ENCODE measurements at places on chromosomes 12 and 14.

DNA sequence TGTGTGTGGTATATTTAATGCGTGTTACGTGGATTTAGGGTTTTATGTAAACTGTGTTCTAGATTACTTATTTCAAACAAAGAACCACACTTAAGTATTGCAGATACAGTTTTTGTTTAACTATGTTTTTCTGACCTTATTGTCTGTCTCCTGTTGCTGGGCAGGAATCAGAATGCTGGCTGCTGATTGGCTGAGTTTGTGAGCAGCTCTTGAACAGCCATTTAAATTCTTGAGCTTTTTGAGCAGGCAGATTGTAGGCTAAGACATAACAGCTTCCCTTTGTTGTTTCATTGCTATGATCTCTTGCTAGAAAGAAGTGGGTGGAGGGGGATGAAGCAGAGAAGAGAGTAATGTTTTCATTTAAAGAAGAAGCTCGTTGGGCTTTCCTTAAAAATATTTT lies 52.2 kb downstream of the ATF7IP start:
- DNase-seq: peak; percentile 64

DNA sequence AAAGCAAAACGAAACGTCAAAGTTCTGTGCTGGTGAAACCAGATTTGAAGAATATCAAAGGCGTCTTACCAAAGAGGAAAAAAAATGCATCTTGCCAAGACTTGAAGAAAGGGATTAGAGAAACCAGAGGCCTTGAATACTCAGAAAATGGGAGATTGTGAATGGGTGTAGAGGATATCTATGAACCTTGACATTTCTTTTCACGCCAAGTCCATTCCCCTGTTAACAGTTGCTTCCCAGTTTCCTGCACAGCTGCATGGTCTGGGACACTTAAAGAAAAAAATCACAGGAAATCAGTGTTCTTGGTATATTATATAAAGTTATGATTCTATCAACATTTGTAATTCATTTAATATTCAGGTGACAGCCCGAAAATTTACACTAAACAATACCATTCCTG lies 1.4 kb upstream of the GTF2A1 start:
- no peak for DNase-seq

- DNase-seq: peak; percentile 60
These were observed 21.4 kb upstream of the NCOR2 start for GRCh38 chr12:124588751-124589267.

DNA sequence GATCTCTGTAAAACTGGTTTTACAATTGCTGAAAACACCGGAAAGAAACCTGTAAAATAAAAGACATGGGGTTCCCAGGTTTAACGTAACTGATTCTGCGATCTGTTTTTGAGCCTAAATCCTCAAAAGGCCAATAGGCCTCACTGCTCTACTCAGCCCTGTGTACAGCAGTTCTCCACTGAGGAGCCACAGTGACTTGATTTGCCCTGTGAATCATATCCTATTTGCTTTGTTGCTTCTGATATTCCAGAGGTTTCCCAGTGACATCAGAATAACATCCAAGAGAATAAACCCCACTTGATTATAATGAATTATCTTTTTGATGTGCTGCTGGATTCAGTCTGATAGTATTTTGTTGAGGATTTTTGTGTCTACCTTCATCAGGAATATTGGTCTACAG lies 27.5 kb downstream of the MDM1 start:
- DNase-seq: no peak

DNA sequence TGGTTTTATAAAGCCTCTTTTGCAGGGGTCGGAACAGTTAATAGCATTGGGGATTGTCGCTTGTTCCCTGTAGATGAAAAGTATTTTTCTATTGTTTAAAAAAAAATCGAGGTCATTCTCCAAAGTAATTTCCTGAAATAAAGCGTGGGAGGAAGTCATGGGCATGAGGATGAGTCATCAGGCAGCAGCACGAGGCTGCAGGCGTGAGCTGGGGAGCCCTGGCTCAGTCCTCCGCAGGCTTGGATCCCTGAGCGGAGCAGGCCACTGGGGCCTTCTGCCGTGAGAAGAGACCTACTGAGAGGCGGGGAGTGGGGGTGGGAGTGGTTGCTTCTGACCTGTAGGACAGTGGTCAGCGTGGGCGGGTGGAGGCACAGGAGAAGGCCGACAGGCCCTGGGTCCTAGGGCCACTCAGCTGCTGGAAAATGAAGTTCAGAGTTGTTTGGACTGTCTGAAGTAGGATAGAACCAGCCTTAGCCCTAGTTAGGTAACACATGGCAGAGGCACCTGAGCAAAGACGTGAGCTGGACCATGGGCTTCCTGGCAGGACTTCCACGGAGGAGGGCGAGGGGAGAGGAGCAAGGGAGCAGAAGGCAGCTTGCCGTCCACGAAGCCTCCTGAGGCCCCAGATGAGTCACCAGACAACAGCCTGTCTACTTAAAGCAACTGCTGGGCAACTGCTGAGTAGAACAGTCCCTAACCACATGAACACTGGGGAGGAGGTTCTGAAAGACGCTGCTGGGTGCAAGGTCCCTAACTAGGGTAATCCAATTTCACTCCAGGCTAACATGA lies 21.1 kb upstream of the LGALS3 start:
- DNase-seq: peak; percentile 44

GRCh38 chr12:76445462-76445861 lies 97.2 kb upstream of the BBS10 start:
- DNase-seq: no peak

DNA sequence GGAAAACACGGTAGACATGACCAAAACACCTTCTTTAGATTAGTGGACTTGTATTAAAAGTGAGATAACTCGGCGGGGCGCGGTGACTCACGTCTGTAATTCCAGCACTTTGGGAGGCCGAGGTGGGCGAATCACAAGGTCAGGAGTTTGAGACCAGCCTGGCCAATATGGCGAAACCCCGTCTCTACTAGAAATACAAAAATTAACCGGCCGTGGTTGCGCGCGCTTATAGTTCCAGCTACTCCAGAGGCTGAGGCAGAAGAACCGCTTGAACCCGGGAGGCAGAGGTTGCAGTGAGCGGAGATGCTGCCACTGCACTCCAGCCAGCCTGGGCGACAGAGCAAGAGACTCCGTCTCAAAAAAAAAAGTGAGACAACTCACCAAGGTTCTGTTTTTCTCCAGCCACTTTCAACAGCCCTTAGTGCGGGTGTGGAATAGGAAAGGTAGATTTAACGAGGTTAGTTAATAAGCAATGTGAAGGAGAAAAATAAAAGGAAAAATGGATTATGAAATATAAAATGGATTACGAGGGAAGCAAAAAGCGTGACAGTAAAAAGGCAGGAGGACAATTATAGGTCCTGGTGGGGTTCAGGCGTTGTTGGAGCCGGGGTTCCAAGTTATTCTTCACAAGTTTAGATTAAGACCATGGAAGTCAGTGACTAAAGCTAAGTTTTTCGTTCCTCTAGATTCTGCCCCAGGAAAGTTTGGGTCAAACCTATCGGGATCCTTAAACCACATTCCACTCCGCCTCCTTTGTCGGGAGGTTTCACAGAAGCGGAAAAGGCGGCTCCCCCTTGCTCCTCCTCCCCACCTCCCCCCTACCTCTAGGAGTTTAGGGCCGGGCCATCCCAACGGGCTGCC lies 534 bp downstream of the PPP2R3C start:
- DNase-seq: peak; percentile 5

DNA sequence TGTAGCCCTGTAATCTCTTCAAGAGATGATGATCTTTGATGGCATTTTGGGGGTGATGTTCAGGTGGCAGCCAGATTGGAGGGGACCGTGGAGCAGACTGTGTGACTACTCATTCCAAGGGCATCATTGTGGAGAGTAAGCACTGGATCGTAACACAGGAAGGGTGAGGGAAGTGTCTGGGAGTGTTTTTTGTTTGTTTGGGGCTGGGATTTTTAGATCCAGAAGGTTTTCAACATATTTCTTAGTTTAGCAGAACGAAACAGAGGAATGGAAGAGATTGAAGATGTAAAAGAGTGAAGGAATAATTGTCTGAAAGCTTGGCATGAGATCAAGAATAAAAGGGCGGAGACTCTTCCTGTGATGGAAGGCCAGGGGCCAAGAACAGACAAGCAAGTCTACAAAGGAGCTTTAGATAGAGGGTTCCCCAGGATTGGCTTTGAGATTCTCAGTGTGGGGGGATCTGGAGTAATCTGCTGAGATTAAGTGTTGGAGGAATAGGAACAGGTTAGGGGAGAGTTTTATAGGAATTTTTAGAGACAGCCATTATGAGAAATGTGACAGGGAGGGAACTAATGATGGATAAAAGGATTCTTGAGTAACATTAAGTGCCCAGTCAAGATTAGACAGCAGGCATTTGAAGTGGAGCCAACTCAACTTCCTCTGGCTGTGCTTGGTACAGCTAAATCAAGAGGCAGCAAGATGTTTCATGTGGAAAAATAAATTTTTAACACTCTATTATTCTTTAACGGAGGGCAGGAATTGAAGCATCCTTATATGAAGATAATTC lies 79.7 kb upstream of the REP15 start:
- no peak for DNase-seq

DNA sequence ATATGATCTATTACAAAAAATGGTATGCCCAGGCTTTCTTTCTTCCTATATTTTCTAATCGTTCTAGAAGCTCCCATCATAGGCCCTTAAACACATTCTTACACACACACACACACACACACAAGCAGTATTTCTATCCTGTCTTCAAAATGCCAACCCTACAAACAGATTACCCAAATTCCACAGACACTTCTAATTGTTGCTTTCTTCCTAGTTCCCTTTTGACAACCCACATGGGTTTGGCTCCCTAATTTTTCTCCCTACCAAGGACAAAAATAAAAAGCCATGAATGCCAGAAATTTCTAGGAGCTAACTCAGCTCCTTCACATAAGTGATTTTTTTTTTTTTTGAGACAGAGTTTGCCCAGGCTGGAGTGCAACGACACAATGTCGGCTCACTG lies 60.3 kb upstream of the NTF3 start:
- no peak for DNase-seq

DNA sequence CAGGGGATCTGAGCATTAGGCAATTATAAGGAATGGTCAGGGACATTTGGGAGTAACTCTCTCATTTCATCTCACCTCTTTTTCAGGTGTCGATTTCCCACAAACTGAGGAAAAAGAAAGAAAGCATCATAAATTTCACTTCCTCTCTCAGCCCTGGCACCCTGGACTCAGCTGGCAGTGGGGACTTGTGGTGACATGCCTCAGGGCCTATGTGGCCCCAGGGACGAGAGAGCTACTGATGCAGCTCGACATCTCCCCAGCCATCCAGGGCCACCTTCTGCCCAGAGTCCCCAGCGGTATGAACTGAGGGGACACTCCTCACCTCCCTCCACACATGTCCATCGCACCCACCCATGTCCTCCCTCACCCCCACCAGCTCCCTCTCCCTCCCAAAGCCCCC lies 11.7 kb downstream of the TNFRSF1A start:
- no peak for DNase-seq

DNA sequence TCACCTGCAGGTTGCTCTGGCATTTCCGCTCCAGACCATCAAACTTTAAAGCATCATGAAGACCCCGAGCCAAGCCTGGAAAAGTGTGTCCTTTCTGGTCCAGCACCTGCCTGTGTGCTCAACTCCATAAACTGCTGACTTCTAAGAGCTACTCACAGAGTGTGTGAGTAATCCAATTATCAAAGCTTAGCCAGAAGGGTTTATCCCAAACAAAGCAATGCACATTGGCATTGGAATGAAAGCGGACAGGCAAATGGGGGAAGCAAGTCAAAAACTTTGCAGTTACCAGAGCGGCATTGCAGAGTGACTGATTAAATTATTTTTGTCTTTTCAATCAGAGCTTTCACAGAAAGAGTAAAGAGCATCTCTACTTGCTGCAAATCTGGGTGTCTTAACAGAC lies 1262.4 kb upstream of the SEL1L start:
- DNase-seq: no peak

DNA sequence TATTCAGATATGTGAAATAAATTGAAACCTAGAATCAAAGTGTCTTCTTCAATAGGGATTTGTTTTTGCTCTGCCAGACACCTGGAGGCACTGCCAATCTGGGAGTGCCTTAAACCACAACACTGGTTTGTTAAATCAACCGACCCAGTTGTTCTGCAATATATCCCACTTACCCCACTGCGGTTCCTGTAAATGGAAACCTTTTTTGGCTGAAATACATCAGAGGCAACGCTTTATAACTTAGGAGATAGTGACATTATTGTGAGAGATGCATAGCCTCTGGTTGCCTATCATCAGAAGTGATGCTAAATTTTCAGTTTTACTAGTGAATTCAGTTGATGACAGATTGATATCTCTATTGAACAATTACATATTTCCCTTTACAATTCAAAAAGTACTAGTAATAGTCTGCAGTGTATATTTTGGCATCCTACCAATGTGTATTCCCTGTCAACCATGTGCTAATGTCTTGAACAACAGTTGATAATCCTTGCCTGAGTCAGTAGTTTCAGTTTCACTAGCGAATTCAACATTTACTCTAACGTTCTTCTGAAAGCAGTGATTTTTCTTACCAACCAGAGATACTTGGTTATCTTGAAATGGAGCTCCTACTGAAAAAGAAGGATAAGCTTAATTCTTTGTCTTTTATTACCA lies 30.5 kb downstream of the PPP2R5C start:
- DNase-seq: no peak

DNA sequence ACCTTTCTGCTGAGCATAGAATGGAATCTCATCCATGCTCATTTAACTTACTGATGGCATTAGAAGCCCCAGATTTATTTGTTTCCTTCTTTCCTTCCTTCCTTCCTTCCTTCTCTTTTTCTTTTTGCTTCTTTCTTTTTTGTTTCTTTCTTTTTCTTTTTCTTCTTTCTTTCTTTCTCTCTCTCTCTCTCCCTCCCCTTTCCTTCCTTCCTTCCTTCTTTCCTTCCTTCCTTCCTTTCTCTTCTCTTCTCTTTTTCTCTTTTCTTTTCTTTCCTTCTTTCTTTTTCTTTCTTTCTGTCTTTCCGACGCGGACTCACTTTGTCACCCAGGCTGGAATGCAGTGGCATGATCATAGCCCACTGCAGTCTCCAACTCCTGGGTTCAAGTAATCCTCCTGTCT lies 55.9 kb downstream of the C12orf75 start:
- DNase-seq: no peak

DNA sequence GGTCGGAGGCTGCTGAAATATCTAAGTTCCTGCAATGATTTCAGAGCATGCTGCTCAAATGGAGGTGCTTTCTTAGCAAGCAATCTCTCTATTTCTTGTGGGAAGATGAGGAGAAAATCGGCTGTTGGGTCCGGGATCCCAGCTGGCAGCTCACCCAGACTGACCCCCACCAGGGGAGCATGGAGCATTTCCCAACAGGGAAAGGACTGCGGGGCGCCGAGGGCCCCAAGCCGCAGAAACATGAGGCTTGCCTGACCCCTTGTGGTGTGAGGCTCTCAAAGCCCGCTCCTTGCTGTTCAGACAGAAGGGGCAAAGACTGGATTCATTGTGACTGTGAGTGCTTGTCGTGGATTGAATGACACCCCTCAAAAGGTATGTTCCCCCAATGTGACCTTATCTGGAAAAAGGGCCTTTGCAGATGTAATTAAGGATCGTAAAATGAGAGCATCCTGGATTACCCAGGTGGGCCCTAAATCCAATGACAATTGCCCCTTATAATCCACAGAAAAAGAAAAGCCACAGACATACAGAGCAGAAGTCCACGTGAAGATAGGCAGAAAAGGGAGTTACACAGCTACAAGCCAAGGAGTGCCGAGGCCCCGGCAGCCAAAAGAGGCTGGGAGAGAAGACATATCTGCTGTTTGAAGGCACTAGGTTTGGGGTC lies 116.3 kb upstream of the VASH1 start:
- no peak for DNase-seq

- DNase-seq: no peak
These were observed 368.1 kb upstream of the TMTC1 start for GRCh38 chr12:30151831-30152230.

Data from activated CD4-positive, alpha-beta T cell treated with anti-CD3 and anti-CD28 coated beads for 4 hours (primary cell).